Natural killer cell (primary cell): ENCODE measurements at places on chromosomes 12 and 14. TPM values are rescaled to one million over a fixed set of nuclear protein-coding genes. Genes with fewer than 3 reads are reported as not detected.

DNA sequence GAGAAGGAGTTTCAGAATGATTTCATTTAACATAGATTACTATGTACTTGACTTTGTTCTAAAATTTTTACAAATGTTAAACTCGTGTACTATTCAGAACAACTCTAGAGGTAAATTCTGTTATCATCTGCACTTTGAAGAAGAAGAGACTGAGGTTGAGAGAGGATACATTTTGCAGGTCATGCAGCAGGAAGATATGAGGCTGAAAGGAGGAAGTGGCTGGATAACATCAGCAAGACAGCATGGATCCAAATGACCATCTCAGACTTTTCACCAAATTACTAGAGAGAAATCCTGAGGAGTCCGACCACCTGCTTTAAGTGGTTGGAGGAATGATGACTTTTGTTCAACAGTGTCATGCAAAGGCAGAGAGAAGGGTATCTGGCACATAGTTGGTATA, 84.9 kb downstream of the ASCL4 start:
- no peak overlapping the region for H3K4me3 ChIP-seq
- no peak for DNase-seq
- H3K4me1 ChIP-seq, result no peaks in the 10 kb centered on the region
- peaks cover 9% of the 10 kb centered on the region for H3K27me3 ChIP-seq
- H3K36me3 ChIP-seq, result no peaks in the 10 kb centered on the region
- H3K27ac ChIP-seq, result no peak overlapping the region

- no peak overlapping the region for H3K4me3 ChIP-seq
- H3K27me3 ChIP-seq, result no peaks in the 10 kb centered on the region
- no peak for DNase-seq
- no peak overlapping the region for H3K27ac ChIP-seq
- H3K4me1 ChIP-seq, result no peaks in the 10 kb centered on the region
These were observed 11.0 kb downstream of the DLGAP5 start for GRCh38 chr14:55180434-55180833.

ASCL1 gene
- not detected for total RNA-seq

DNA sequence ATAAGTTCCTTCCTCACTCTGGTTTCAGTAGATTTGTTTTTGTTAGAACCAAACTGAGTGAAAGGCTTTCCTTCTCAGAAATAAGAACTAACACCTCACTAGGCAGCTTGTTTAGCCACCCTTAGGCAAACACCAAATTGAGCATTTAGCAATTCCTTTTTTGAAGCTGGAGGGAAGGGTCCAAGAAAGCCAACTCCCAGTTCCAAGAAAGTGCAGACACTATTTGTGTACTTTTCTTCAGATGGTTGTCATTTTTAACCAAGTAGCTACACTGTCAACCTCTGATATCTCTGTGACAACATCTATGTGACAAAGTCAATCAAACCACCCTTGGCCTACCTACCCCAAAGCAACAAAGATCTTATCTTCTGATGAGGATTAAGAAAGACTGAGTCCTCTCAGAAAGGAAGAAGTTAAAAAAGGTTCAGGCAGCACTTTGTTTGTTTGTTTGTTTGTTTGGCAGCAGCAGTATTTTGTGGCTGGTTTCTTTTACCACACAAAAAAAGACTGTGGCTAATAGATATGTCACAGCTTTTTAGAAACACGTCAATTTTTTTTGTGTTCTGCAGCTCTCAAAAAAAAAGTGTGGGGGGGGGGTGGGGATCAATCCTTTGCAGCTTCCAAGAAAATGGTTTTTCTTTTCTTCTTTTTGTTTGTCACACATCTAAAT, 203.8 kb downstream of the CRADD start:
- no peaks in the 10 kb centered on the region for H3K36me3 ChIP-seq
- DNase-seq, result no peak
- H3K27ac ChIP-seq, result no peak overlapping the region
- H3K4me1 ChIP-seq, result no peaks in the 10 kb centered on the region

P2RX7 gene
- 22.9 TPM for total RNA-seq

- no peak for DNase-seq
- no peaks in the 10 kb centered on the region for H3K27me3 ChIP-seq
- no peak overlapping the region for H3K27ac ChIP-seq
- H3K36me3 ChIP-seq, result no peaks in the 10 kb centered on the region
- H3K4me1 ChIP-seq, result no peaks in the 10 kb centered on the region
- no peak overlapping the region for H3K4me3 ChIP-seq
These were observed 60.5 kb upstream of the OR10AD1 start for GRCh38 chr12:48263617-48264016.

GRCh38 chr14:104224131-104224505, 85.7 kb downstream of the KIF26A start:
- peaks cover 2% of the 10 kb centered on the region for H3K27me3 ChIP-seq
- H3K27ac ChIP-seq, result no peak overlapping the region
- no peaks in the 10 kb centered on the region for H3K4me1 ChIP-seq

- H3K27me3 ChIP-seq, result no peaks in the 10 kb centered on the region
- no peak overlapping the region for H3K4me3 ChIP-seq
- H3K4me1 ChIP-seq, result peaks cover 14% of the 10 kb centered on the region
- no peak overlapping the region for H3K27ac ChIP-seq
These were observed 54.7 kb downstream of the ATG14 start for GRCh38 chr14:55356913-55357312.

DNA sequence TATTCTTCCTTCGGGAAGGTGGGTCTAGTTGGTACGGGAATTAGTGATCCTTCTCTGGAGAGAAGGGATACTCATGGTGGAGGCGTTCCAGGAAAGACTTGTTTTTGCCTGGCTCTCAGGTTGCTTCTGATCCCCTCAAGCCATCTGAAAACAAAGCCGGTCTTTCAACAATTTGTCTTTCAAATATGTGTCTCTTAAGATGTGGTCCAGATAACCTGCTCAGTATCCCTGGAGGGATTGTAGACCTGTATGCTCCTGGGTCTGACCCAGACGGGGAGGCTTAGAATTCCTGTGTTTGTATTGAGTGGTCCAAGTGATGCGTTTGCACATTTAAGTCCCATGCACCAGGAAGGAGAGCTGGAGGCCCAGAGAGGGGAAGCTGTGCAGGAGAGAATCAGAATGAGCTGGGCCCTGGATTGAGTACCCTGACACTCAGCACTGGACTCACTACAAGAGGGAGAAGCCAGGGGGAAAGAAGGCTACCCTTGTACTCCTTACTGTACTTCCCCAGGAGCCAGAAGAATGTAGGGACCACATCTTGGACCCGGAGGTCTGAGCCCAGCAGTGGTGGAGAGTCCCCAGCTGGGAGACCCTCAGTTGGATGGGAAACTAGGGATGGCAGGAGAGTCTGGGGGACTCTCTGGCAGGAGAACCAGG, 40.4 kb downstream of the ERH start:
- no peak overlapping the region for H3K27ac ChIP-seq
- DNase-seq, result no peak
- H3K4me1 ChIP-seq, result peaks cover 14% of the 10 kb centered on the region
- H3K4me3 ChIP-seq, result no peak overlapping the region

TRHDE gene
- not detected for total RNA-seq
